Activated CD4-positive, alpha-beta T cell treated with anti-CD3 and anti-CD28 coated beads, Interleukin-2, Interleukin-4, amounts not matched to agents 100 ng/mL and 50 ng/mL, durations not matched to agents 16 hours and 8 hours (primary cell): ENCODE measurements at places on chromosomes 12 and 14.

DNA sequence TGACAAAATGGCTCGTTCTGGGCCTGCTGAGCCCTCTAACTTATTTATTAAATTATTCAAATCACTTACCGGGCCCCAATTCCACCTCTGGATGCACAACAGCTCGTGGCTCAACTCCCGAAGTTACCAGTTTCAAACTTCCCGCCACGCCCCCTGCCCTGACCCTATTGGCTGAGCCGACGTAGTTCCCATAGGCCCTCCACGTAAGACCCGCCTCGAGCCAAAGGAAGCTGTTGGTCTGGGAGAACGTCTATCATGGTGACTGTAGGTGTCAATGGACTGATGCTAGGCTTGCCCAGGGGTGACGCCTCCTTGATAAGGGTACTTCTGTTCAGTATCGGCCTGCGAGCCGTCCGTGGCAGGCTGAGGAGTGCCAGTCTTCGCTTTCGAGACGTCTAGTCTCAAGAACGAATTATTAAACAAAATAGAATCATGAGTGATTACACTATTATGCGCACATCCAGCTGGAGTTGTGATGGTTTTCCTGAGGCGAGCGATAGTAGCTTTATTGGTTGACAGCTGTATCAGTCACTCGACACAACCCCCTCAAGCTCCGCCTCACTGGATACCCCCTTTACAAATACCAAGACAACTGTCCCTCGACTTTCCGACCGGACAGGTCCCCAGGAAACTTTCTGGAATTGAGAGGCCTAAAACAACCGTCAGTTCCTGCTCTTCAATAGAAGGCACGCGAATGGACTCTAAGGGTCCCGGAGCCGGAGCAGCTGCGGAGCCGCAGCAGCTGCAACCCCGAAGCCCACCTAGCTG, at the start of gene CDCA3:
Gene CDCA3 (minus strand): TSS at position 134 of the 768 bp plus-strand sequence. CDS start 334 bp downstream, outside the sequence.
- DNase-seq = peak; percentile 98

- DNase-seq = no peak
Measured at GRCh38 chr14:26887847-26888246, 290.0 kb upstream of the NOVA1 start.

DNA sequence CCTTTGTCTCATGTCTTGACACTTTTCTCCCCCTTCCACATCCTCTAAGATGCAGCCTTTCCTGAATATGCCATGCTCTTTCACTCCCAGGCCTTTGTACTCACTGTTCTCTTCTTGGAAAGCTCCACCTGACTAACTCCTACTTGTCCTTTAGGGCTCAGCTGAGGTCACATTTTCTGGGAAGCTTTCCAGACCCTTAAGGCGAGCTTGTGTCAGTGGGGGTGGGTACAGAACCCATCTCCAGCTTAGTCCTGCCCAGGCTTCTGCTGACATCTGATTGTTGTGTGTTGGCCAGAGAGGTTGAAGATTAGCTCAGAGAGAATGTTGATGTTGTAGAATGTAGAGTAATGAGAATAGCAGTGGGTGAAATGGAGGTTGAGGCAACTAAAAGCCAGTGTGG, 2.9 kb upstream of the TSFM start:
- no peak for DNase-seq

DNA sequence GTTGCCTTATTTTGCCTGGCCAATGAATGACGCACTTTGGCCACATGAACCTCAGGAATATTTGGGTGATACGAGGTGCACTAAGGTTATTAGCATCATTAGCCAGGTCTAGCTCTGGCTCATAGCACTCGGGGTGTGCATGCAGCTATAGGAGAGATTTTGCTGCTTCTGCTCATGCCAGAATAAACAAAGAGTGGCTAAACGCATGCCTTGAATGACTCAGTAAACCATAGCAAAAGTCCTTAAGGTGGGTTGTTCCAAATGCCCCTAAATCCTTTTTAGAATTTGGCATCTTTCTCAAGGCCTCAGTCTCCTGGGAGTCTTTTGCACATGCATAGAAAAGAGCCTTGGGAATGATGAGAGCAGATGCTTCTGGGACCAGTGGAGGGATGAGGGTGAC, 343.7 kb upstream of the FKBP4 start:
- no peak for DNase-seq

GRCh38 chr12:116142936-116143898, 134.3 kb downstream of the MED13L start:
- peak; percentile 68 for DNase-seq

DNA sequence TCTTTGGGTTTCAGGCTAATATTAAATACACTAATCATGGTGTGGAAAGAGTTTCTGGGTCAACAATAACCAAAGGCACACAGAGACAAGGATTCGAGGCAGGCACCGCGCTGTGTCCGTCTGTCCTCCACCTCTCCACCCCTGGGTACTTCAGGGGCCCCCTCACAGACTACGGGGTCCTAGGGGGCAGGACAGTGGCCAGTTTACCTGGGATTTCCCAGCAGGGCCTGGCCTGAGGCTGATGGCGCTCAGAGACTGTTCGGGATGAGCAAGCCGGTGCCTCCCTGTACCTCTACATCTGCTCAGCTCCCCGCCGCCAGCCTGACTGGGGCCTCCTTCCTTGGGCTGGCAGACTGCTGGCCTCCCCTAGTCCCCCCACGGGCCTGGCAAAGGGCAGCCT, 18.1 kb upstream of the EIF5 start:
- no peak for DNase-seq

GRCh38 chr12:65867394-65867793, 43.1 kb downstream of the HMGA2 start:
- DNase-seq = no peak

DNA sequence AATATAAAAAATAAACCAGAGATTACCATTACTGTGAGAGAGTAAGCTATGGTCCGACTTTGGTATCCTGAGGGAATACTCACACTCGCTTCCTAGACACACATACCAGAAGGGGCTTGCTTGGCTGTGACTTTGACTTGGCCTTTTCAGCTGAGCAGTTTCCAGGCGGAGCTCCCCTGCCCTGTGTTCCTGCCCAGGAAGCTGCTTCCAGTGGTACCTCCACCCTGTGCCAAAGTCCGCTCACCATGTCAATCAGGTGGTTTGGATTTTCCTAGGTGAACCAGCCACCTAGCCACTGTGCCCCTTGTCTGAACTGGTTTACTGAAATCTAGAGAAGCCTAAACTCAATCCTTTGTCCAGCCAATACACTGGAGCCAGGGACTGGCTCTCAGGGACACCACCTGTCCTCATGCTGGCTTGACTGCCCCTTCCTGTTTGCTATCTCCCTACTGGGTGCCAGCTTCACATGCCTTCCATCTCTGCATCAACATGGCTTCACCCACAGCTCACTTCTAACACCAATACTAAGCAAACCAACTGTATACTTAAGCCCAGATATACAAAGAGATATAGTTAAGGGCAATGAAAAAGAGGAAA, 28.6 kb downstream of the MAX start:
- no peak for DNase-seq

DNA sequence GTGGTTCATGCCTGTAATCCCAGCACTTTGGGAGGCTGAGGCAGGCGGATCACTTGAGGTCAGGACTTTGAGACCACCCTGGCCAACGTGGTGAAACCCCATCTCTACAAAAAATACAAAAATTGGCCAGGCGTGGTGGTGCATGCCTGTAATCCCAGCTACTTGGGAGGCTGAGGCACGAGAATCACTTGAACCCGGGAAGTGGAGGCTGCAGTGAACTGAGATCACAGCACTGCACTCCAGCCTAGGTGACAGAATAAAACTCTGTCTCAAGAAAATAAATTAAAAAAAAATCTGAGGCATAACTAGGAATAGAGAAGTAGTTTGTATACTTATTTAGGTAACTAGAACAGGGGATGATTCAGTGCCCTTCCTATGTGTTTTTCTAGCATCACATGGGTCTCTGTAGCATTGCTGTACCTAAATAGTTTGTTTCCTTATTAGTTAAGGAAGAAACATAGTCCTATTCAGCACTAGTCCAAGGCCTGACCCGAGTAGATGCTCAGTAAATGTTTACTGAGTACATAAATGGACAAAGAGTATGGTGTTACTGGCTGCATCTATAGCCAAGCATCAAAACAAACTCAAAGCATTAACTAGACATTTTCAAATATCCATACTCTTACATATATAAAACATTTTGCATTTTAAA, 21.7 kb downstream of the TAOK3 start:
- no peak for DNase-seq

DNA sequence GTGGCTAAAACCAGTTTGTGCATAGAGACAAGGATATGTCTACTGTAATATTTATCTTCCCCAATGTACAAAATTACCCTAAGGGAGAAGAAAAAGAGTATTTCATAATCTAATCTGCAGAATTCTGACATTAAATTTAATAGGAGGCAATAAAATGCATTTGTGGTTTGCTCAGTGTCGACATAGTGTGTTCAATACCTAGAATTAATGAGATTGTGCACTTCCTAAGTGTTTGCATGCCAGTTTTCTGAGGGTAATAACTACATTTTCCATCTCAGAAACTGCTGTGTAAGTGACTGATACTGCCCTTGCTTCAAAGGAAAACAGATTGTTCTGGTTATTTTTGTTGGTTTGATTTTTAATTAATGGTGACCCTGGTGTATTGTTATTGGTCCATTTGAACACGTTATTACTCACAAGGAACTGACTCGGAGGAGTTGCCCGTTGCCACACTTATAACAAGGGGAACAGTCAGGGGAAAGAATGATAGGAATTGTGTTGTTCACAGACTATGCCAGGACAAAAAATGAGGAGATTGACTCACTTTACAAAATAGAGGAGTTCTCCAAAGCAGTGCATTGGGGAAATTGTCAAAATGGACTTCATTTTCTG, 960.3 kb upstream of the TMEM132C start:
- no peak for DNase-seq

DNA sequence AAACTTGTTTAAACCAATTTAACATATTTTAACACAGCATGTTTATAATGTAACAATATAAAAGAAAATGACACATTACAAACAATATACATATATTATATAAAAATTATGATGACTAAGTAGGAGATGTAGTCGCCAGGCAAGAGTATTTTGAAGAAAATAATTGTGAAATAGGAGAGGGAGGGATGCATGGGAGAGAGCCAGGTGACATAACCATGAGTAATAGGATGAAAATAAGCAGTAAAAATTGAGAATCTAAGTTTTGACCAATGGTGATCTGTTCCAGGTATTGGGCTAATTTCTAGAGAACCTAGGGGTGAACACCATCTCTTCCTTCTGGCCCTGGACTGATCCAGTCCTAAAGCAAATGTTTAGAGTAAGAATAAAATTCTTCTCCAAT, 315.2 kb upstream of the G2E3 start:
- DNase-seq = no peak
